Cerebellar cortex (tissue), 1 donor: ENCODE measurements at places on chromosomes 5 and 9.

- DNase-seq, result peak; percentile 45
Observed at GRCh38 chr9:125233678-125234077, 7.5 kb downstream of the HSPA5 start.

- no peak for DNase-seq
Observed at GRCh38 chr5:173944511-173944910, 44.5 kb upstream of the C5orf47 start.

GRCh38 chr5:124410539-124411488, 335.6 kb downstream of the ZNF608 start:
- DNase-seq, result no peak

DNA sequence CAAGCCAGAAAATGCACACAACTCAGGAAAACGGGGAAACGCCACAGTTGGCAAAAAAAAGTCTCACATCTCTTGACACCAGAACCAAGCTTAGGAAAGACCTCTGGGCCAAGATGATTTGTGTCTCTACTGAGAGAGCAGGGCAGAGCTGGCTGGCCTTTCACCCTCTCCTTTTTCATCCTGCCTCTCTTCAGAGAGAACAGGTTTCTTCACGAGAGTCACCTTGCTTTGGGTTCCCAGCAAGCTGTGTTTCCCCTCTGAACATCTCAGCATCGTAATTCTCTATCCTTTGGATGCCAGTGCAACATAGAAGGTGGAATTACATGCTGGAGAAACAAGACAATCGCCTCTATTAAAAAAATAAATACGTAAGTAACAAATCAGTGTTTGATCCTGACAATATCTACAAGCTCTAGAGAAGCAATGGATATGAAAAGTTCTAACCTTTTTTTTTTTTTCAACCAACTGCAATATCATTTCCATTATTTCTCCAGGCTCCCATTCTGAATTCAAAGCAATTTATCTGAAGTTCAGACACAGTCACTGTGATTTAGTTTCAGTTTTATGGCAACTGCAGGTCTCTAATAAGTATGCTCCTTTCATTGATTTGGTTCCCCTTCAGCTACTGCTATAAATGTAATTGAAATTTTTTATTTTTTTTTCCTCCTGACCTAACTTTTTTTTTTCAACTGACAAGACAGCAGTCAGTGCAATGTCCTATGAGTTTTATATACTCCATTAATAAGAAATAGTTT, 708.6 kb downstream of the DTWD2 start:
- DNase-seq, result peak; percentile 4

- no peak for DNase-seq
Observed at GRCh38 chr9:122572456-122572855, 10.7 kb downstream of the OR1L8 start.

DNA sequence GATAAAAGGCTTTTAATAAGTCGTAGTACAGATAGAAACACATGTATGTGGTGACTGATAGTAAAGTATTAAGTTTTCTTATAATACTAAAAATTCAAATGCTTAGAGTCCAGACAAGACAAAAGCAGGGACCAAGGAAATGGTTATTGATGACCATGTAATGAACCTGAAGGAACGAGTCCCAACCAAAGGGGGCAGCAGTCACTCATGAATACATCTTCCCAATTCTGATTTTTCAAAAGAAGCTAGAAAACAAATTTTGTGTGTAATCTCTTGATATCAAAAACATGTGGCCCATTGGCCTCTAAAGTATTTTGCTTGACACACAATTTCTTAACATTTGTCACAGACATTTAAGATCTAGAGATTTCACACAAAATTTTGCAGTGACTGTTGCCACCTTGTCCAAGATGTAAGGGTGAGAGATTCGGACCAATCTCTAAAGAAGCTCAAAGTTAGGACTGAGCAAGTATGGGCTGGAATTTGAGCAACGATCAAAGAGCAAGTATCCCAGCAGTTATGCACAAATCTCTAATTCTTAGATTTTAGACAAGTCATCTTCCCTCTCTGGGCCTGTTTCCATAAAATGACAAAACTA, 66.8 kb downstream of the ARL15 start:
- peak; percentile 25 for DNase-seq

- no peak for DNase-seq
Observed at GRCh38 chr5:151618907-151619306, 27.8 kb upstream of the FAT2 start.

- DNase-seq, result no peak
Observed at GRCh38 chr5:65481171-65481581, 544 bp downstream of the ADAMTS6 start.

- no peak for DNase-seq
Observed at GRCh38 chr5:151903243-151903653, 21.4 kb downstream of the GLRA1 start.

- no peak for DNase-seq
Observed at GRCh38 chr9:112170235-112170634, 4.9 kb downstream of the SUSD1 start.

DNA sequence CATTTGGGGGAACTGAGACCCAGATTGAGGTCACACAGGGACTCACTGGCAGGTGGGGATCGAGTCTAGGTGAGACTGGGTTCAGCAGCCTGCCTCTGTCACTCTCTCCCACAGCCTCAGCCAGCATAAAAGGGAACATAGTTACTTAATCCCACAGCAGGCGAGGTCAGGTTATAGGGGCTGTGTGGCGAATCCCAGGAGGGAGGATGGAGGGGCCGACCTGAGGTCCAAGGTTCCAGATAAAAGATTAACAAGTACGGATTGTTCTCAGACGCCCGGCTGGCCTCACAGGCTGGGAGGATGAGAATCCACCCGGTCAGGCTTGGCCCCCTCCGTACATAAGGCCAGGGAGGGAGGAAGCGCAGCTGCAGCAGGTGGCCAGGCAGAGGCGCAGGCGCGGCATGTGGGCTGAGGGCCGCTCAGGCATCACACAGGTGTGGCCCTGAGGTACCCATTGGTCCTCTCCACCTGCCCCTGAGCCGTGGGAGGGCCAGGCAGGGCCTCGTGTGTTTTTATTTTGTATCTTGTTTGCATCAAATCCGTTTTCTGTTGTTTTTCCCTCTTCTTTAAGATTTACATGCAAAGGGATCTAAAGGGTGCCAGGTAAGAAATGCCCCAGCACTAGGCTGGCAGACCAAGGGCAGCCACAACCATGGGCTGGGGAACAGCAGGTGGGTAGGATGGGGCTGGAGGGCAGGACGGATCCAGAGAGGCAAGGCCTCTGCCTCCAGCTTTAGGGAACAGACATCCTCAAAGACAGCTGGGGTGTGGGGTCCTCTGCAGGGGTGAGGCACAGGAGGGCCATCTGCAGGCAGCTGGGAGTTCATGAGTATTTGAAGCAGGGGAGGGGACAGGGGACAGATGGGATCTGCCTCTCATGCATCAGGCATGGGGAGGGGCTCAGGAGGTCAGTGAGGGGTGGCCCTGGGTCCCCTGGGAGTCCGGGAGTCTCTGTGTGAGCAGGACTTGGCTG, 3.6 kb downstream of the SUSD3 start:
- DNase-seq, result no peak

DNA sequence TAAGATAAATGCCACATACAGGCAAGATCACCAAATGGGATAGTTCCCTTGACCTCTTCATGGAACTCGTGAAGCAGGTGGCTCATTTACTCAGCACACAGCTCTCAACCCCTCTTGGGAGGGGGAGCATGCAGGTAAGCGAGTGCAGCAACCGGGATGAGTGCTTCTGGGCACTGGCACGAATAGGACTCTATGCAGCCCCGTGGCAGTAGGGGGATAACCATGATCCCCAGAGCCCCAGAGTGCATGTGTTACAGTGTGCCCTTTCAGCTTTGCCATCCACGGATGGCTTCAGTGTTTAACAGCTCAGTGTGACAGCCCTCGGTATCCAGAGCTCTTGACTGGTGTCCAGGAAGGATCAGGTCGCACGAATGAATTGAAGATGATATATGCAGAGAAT, 1187.1 kb downstream of the CDH9 start:
- no peak for DNase-seq

- DNase-seq, result no peak
Observed at GRCh38 chr5:127022846-127023245, 7.5 kb downstream of the MARCHF3 start.

- DNase-seq, result peak; percentile 35
Observed at GRCh38 chr9:100011062-100011681, 87.6 kb downstream of the ERP44 start.

- DNase-seq, result no peak
Observed at GRCh38 chr9:94813379-94813778, 86.9 kb downstream of the AOPEP start.

GRCh38 chr5:167720259-167720658, 571.2 kb upstream of the WWC1 start:
- no peak for DNase-seq

DNA sequence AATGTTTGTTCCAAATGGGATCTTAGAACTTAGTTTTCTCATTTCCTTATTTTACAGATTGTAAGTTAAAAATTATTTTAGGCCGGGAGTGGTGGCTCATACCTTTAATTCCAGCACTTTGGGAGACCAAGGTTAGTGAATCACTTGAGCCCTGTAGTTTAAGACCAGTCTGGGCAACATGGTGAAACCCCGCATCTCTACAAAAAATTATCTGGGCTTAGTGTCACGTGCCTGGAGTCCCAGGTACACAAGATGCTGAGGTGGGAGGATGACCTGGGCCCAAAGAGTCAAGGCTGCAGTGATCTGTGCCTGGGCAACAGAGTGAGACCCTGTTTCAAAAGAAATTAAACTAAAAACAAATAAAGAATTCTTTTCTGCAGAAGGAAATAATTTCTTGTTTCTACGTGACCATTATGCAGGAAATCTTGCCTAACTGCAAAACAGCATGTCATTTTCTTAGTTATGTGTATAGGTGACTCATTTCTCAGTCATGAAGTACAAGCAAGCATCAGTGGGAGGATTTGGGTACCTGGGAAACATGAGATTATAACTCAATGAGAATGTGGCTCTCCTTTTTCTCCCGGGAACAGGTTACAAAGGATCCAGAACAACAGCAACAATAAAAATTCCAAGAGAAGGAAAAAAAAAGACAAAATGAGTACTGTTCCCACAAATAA, 375.1 kb upstream of the ST8SIA4 start:
- no peak for DNase-seq

DNA sequence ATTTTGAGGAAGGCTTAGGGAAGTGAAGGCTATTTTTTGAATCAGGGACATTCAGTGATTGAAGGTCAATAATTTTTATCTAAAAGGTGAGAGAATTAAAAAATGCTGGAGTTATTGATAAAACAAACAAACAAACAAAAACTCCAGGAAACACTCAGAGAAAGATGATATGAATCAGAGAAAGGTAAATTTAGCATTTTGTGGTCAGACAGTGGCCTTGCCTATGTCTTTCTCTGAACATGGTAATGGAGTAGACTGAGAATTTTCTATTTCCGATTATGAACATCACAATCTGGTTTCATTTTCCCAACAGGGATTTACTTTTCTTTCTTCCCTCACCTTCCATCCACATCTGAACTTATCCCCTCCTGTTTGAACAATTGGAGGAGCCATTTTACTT, 353.6 kb upstream of the RIOK2 start:
- no peak for DNase-seq

- DNase-seq, result no peak
Observed at GRCh38 chr9:114803479-114804265, 2.2 kb downstream of the TNFSF15 start.

DNA sequence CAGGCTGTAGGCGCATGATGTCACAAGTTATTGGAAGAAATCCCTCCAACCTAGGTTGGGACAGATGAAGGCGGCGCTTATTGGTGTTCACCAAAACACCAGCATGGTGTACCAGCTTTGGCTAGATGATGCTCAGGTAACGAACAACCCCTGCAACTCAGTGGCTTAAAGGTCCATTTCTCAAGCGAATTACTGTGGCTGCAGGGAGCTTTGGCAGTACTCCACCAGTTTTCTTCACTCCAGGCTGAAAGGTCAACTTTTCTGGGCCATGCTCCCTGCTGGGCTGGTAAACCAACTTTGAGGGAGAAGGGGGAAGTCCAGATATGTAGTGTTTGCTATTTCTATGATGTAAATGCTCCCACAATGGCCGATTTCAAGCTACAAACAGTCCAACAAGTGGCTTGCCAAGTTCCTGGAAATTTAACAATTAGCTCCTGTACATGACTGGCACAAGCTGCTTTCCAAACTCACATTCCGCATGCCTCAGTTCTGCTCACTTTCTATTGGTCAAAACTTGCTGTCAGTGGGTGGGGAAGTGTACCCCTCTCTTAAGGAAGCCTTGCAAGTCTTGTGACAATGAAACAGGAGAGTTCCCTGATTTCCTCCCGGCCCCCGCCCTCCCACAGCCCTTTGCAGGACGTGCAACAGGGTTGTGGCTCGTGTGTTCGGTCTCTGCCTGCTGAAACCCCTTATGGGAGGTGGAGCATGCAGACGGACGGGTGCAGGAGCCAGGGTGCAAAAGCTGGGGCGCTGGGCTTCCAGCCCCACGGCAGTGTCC, 588 bp upstream of the ZBED3 start:
- DNase-seq, result peak; percentile 64

GRCh38 chr9:107034831-107035230, 171.9 kb downstream of the ZNF462 start:
- DNase-seq, result no peak

- no peak for DNase-seq
Observed at GRCh38 chr9:90724880-90725279, 76.7 kb upstream of the SYK start.

GRCh38 chr5:177113566-177114424, 19.8 kb upstream of the NSD1 start:
- peak; percentile 86 for DNase-seq

DNA sequence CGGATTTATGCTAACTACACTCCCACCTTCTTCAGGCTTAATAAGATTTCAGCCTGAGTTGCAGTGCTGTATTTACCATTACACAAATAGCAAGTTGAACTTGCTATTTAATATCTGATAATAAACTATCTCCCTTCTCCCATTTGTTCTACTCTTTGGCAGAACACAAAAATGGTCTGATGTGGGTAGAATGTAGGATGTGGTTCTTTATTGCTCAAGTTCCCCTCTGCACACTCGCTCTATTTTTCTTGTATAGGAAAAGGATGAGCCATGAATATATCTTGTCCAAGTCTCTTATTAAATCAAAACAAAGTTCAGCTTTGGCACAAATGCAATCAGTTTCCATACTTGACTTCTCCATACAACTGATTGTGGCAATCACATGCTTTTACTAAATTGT, 37.2 kb upstream of the KIF2A start:
- no peak for DNase-seq

DNA sequence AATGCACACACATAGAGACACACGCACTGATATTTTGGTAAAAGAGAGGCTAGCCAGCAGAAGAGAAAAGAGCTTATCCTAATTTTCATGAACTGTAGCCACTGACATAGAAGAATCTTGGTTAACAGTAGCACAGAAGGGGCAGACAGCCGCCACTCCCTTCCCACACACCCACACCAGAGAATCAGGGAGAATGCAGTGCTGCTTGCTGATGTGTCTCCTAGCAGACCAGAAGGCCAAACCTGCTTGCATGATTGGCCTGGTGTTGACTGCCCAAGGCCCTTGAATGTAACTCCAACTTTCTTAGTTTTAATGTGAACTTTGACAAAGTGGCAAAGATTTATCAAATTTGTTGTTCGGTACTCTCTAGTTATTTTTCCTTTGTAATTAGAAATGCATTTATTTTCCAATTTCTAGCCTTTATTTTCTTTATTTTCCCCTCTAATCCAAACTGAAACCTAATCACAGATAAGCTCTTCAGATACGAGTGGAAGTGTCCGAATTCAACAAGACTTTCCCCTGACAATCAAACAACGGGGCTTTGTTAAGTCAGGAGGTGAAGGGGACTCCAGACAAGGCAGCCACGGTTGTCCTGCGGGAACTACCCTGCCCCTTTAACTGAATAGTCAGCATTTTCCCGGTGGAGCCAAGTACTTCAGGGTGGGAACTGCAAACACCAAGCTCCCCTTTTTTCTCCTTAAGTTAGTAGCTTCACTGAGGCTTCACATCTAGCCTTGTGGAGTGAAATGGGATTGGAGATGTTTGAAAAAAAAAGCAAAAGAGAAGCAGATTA, 81.9 kb upstream of the CTSL start:
- DNase-seq, result no peak
